ENCODE measurements at places on chromosomes 2 and 18.

DNA sequence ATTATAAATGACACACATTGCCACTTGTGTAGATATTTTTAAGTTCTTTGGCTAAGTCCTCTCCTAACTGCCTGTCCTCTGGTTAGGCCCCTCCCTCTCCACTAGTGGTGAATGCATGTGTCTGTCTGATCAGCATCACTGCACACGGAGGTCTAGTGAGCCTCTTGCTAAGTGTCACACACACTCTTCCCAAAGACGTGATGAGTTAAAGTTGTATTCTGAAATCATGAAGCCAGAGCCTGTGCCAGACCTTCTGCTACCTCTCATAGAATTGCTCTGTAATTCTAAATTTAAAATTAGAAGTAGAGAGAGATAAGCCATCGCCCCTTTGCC is 41.3 kb downstream of the RALB start:
- no peak for DNase-seq

DNA sequence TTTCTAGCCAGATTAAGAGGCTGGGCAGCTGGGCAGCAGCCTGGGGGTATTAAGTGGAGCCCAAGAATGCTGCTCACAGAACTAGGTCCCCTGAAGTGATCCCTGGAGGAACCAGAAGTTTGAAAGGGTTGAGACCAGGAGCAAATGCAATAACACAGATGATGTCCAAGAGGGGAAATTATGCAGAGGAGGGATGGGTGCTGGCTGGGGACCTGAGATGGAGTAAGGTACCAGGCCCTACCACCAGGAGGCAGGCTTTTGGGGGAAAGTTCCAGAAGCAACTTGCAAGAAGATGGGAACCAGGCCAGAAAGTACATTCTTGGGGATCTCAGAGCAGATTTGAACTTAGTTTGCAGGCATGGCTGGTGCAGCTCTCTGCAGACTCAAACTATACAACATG is 175.1 kb downstream of the NCK2 start:
- DNase-seq, result peak; percentile 62

- no peak for DNase-seq
Observed at GRCh38 chr2:65165558-65165957, 35.7 kb upstream of the RAB1A start.

- DNase-seq, result no peak
Observed at GRCh38 chr2:216108310-216108966, 710 bp upstream of the XRCC5 start.

GRCh38 chr2:226798422-226799210 is 1.0 kb downstream of the IRS1 start:
- DNase-seq, result peak; percentile 75

DNA sequence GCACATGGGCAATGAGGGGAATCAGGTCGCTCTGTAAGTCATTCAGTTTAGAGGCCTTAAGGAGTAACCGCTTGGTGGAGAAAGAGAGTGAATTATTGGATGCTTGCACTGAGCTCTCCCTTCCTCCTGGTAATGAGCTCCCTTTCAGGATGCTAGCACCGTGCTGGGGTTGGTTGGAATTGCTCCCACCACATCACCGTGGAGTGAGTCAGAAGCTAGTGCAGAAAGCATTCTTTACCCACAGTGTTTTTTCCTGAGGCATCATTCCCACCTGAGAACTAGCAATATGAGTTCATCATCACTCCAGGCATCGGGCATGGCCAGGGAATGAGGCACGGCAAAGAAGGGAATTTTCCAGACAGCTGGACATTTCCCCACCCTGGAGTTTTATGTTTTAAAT is 57.6 kb downstream of the ITGB6 start:
- DNase-seq, result no peak

GRCh38 chr2:73716543-73717250 is 20.4 kb downstream of the TPRKB start:
- no peak for DNase-seq

DNA sequence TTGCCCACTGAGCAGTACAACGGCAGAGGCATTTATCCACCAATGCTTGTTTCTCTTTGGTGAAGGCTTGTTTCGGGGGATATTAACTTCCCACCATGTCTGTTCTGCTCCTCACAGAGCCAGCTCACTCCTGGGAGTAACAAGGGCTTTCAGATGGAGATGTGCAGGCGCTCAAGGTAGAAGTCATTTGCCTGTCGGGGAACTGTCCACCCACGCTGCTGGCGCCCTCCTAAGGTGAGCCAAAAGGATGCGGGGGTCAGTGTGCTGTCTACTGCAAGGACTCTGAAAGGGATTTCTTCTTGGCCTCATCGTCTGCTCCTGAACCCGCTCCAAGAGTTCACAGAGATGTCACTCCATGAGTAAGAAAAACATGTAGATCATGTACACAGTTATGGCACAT is 57.0 kb upstream of the CYRIA start:
- DNase-seq, result no peak

DNA sequence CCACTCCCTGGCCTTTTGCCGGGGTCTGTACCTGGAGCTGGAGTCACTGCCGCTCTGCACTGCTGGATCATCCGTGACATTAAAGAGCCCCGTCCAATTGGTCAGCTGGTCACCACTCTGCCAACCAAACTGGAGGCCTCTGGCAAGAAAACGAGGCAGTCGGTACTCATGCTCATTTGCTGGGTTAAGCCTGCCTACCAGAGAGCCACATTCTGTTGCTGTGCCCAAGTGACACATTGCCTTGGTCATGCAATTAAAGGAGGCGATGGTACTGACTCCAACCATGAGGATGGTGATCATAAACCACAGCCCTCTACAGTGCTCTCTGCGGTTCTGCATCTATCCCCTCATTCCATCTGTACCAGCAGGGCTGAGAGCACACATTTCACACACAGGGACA is 35.5 kb downstream of the ST8SIA5 start:
- DNase-seq, result no peak

DNA sequence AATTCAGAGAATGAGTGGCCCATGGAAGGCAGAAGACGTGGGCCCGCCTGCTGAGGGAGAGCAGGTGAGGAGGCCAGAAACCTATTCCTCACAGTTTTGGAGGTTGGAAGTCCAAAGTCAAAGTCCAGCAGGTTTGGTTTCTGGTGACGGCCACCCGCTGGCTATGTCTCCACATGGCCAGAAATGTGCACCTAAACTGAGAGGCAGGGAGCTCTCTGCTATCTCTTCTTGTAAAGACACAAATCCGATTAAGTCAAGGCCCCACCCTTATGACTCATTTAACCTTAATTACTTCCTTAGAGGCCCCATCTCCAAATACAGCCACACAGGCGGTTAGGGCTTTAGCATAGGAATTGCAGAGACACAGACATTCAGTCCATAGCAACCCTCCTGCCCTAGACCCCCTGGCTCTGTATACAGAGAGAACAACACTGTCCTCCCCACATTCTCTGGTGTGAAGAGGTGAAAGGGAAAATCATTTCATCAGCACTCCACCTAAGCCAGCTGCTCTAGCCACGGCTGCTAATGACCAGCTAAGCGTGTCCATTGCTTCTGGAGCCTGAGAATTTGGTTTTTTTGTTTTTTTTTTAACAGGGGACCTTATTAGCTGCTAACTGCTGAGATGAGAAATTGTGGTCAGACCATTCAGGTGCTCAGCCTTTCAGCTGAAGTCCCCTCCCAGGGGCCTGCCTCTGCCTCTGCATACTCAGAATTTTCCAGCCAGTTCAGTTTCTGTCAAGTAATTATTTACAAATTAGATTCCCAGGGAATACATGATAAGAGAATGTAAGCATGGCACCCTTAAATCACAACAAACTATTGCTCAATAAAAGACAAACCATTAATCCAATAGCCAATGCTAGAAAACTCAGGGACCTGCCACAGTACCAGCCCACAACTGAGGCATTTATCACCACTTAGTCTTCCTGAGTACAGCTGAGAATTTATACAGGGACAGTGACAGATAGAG is 368.7 kb upstream of the ID2 start:
- no peak for DNase-seq

DNA sequence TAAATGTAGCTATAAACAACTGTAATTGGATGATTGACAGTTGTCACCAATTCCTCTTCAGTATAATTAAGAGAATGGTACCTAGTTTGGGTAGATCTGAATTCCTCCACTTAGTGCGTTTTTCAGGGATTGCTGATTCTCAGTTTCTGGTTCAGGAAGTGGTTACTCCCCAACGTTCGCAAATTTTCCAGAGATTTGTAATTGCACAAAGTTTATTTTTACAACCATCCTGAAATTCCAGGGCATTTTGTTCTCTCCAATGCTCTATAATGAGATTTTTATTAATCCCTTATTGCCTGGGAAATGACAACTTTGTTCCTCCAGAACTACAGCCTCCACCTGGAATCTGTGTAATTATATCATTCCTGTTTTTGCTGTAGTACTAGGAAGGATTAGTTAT is 710.6 kb upstream of the ZEB2 start:
- no peak for DNase-seq

GRCh38 chr2:55408098-55408882 is 11.4 kb downstream of the CCDC88A start:
- DNase-seq, result no peak

DNA sequence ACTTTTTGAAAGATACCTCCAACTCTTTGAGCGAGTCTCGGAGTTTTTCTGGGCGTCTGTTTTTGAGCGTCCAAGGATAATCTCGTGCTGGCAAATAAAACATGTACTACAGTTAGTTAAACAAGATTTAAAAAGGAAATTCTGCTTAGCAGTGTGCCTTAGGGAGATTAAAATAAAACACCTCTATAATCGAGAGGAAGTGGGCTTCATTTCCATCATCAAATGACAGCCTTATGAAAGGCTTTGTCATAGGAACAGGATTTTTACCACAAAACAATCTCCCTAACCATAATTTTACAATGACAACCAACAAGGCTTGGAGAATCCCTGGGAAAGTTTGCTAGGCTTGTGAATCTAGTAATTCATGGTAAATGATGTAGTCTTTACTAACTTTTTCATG is 103.4 kb downstream of the WDPCP start:
- DNase-seq, result no peak

GRCh38 chr2:47076586-47077441 is 78.3 kb downstream of the STPG4 start:
- DNase-seq, result no peak

- no peak for DNase-seq
Observed at GRCh38 chr2:203330434-203330833, 2.2 kb downstream of the ABI2 start.

- peak; percentile 48 for DNase-seq
Observed at GRCh38 chr2:134917360-134917865, 1.2 kb upstream of the CCNT2 start.

GRCh38 chr2:56195563-56195962 is 11.8 kb downstream of the CCDC85A start:
- DNase-seq, result no peak

GRCh38 chr2:41668529-41668928 is 379.3 kb upstream of the PKDCC start:
- no peak for DNase-seq

GRCh38 chr18:2871111-2871720 is 24.4 kb downstream of the EMILIN2 start:
- DNase-seq, result no peak

GRCh38 chr18:77071061-77071460 is 61.5 kb downstream of the MBP start:
- no peak for DNase-seq

GRCh38 chr2:176567361-176567760 is 298.1 kb downstream of the MTX2 start:
- no peak for DNase-seq

- no peak for DNase-seq
Observed at GRCh38 chr18:2108591-2108990, 462.7 kb downstream of the METTL4 start.

DNA sequence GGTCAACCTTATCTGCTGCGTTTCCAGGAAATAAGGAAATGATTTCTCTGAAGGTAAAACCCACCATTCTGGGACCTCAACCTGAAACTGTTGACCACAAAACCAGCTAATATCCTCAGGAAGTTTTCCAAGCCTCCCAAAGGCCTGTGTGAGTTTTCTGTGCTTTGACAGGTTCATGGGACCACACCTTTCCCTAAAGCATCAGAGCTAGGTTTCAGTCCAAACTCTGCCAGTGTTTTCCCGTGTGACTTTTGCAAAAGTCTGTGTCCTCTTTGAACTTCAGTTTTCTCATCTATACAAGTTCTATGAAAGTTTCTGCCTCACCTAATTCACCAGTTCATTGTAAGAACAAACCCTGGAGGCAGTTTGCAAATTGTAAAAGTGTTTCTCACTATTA is 39.8 kb downstream of the VSNL1 start:
- DNase-seq, result no peak

DNA sequence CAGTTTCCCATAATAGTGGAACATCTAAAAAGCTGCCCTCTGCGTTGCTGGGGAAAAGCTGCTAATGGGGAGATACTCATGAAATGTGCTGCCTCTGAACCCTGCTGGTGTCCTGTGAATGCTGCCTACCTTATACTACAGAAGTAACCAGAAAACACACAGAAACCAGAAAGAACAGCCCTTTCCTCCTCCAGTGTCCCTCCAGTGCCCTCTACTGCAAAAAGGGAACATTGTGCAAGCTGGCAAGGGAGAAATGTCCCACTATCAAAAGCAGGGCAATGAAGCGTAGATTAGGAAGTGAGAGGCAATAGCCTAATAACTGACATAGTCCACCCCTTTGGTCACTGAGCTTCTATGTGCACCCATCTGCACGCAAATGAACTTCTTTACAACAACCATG is 162.7 kb upstream of the ETAA1 start:
- DNase-seq, result no peak

- no peak for DNase-seq
Observed at GRCh38 chr2:26917135-26917836, 53.2 kb upstream of the MAPRE3 start.

GRCh38 chr2:216773072-216773471 is 77.7 kb upstream of the IGFBP5 start:
- DNase-seq, result no peak

DNA sequence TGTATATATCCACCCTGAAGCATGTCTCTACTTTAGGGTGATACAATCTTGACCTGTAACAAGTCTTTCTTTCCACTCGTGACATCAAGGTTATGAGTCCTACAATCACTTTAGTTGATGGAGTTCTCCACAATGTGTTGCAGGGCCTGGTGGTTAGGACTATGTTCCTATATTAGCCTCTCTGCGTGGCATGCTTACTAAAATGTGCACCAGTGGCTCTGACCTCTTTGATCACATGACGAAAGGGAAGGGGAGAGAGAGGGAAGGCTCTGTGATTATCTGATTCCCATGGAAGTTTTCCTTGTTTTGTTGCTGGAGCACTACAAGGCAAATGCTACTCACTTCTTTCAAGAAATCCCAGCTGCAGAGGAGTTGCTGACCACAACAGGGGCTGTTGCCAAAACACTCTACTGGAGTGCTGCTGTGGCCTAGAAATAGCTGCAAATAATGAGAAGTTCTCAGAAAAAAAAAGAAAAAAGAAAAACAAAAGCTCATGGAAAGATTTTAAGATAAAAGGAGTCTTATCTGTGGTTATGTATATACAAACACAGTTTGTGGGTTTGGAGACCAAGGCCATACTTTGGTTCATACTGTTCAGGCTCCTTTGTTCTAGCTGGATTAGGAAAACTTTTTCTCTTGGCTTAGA is 272.8 kb upstream of the MMADHC start:
- no peak for DNase-seq

DNA sequence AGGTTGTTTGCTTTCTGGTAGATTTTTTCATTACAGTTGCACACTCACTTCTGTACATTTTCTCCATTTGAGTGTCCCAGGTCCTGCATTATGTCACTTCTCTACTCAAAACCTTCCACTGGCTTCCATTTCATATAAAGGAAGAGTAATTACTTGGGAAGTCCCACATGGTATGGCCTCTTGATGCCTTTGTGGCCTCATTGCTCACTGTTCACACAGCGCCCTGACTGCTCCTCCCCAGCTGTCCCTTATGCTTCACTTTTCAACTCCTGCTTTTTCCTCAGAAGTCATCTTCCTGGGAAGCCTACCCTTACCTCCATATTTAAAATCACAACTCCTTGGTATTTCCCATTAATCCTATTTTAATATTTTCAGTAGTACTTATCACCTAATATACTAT is 24.7 kb downstream of the GULP1 start:
- DNase-seq, result no peak

Measured in activated T-cell treated with anti-CD3 and anti-CD28 coated beads, Interleukin-2, amount 50 U/mL, for 24 hours (primary cell).